ENCODE measurements at places on chromosomes 4 and X.
A peak's percentile ranks its signal among the peaks of the same experiment; 100 is the strongest.

DNA sequence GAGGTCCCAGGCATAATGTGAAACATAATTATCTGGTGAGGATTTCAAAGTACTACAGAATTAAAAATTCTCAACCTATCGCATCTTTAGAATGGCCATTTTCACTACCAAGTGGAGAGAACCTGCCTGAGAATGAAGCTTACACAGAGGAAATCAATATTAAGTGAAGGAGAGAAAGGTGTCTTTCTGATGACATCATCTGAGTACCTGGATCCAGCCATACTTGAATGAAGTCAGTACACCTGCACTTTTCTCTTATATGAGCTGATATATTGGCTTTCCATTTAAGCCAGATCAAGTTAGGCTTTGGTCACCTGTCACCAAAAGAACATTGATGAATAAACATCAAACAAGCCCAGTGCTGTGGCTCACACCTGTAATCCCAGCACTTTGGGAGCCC lies 118.9 kb upstream of the MED14 start:
- no peak for DNase-seq

DNA sequence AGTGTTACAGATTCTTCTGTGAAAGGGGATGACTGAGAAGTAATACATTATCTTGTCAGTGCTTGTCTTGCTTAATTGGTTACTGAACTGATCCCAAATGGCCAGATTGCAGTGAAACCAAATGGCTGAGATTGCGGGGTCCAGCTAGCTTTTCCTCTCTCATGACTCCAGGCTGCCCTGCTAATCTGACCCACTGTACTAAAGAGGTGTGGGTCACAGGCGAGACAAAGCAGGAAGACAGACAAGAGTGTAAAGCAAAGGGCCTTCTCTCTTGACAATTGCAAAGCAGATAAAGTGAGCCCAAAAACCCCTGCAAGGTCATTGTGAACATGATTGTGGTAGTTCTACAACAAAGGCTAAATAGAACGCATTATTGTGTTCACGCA lies 2.1 kb downstream of the TMEM150C start:
- DNase-seq = no peak

- DNase-seq = no peak
Observed at GRCh38 chr4:89949782-89950387, 55.2 kb downstream of the MMRN1 start.

GRCh38 chr4:60617731-60618130 lies 582.4 kb upstream of the ADGRL3 start:
- DNase-seq = no peak

DNA sequence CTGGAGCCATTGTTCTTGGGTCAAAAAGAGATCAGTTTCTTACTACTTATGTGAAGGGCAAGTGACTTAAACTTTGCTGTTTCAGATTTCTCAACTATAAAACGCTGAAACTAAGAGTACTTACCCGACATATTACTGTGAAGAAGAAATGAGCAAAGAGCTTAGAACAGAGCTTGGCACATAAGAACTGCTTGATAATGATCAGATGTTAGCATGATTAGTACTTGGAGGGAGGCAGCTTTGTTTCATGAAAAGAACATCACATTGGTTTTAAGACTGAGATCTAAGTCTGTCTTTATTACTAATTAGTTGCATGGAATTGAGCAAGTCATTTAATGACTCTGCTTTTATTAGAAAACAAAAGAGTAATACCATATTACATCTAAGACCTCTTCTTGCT lies 169.1 kb downstream of the ARHGAP24 start:
- no peak for DNase-seq

- no peak for DNase-seq
Observed at GRCh38 chr4:144565527-144566195, 80.3 kb upstream of the HHIP start.

- DNase-seq = no peak
Observed at GRCh38 chrX:115449742-115450141, 111.2 kb upstream of the PLS3 start.

DNA sequence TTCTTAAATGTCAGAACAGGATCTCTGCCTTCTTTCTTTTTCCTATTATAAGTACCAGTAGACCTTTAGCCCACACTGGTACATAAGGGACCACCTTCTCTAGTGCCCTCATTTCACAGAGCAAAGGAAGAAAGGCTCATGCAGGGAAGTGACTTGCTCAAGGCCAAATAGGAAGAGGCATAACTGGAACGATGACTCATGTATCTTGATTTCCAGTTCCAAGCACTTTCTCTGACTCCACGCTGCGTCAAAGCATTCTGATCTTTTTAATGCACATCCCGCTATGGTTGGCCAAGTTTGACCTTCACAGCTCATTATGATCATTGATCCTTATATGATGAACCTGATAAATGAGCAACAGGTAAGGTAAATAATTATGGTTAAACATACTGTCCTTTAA lies 542.0 kb downstream of the GBA3 start:
- DNase-seq = no peak

DNA sequence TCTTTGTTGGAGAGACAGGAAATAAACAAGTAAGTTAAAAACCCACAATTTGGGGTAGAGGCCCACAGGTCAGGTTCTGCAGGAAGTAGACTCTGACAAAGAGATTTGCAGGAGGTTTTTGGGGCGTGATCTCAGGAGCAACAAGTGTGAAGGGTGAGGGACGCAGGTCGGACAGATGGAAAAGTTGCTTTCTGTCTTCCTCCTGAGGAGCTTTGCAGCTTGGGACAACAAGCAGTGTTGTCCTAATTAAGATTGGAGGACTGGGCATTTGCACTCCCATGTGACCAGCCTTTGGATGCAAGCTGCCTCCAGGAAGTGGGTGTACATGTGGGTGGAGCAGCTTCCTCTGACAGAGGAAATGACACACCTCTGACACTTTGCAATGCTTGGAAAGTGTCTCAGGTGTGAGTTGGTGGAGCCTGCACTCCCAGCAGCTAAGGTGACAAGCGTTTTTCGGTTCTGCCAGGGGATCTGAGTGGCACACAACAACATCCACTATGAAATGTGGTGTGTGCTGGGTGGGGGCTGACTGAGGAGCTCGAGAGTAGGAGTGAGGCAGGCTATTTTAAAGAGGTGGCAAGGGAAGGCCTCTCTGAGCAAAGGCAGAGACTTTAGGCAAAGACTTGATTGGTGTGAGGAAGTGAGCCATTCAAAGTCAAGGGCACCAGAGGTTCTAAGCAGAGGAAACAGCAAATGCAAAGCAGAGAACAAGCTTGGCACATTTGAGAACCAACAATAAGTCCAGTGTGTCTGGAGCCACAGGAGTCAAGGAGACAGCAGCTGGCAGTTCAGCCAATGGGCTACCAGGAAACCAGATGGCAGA lies 339.8 kb upstream of the GATB start:
- DNase-seq = peak; percentile 39

DNA sequence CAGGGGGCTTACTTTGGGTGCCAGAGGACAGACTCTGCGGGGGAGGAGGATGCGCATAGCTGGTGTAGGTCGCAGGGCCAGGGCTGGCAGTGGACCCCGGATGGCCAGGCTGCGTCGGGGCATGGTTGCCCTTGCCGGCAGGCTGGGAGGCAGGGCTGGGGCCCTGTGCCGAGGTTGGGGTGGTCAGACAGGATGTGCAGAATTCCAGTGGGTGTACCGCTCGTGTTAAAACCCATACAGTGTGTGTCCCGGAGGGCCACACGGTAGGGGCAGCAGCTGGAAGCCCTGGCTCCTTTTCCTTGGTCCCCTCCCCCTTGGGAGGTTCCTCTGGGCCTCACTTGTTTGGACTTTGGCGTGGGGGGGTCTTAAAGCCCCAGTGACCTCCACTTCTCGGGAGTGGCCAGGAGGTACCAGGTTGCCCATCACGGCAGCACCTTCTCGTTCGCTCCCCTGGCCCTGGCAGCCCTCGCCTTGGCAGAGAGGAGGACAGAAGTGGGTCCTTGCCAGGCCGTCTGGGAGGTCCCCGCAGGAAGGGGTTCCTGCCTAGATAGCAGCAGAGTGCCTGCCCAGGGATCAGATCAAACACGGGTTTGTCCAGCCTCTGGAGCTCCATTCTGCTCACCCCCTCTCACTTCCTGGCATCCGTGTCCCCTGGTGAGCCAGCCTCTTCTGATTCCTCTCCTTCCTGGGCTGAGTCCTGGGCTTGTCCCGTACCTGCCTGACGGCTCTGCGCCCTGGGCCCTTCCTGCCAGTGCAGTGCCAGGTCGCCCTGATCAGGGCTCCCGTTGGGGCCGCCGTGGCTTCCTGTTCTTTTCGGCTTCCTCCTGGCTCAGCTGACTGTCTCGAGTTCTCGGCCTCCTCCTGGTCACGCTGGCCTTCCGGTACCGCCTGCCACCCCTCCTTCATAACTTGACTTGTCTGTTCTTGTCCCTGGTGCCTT lies 56.7 kb upstream of the HGFAC start:
- DNase-seq = no peak

- DNase-seq = no peak
Observed at GRCh38 chrX:82237328-82237727, 1035.4 kb downstream of the SH3BGRL start.

DNA sequence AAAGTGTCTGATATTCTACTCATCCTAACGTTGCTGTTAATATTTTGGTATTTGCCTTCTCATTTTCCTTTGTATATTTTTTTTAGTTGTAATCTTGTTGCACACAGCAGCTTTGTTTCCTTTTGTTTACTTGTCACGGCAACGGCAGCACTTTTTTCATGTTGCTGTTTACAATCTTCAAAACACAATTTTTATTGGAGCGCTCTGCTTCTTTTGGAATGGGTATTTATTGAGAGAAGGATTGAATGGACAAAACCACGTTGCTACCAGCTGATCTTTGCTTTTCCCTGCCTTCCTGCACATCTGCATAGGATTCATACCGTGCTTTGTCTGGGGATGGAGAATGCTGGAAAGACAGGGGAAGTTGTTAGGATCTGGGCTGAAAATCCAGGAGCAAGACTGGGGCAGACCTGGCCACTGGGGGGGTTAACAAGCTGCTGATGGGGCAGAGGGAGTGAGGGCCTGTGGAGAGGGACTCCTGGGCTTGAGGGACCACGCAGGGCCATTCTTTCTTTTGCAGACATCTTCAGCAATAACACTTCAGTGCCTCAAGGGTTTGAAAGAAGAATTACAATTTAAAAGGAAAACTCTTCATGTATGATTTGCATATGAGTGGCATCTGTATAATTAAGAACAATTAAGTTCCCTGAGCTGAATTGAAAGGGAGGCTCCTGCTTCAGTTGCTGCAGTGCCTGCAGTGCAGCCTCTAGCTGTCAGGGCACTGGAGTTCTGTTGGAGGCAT lies 69.8 kb downstream of the TMEM131L start:
- no peak for DNase-seq

- DNase-seq = no peak
Observed at GRCh38 chr4:114857831-114858230, 255.6 kb downstream of the NDST4 start.

DNA sequence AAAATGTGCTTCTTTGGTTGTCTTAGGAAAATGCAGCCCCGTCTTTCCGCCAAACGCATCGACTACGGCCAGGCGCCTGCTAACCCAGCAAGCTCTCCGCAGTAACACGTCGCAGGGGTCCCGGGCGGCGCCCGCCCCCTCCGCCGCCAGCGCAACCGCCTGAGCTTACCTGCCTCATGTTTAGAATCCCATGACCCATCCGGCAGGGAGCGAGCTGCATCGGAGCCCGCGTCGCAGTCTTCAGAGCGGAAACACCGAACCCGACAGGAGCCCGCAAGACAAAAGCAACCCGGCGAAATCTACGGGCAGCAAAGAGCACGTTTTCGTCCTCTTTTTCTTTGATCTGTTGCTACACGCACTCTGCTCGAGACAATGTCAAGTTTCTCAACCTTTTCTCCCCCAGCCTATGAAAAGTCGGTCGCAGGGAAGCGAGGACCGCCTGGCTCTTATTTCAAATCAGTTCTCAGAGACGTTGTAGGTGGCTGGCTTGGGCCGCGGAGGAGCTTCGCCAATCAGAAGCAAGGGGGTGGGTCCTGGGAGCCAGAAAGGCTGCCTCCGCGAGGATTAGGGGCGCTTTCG lies at the start of gene MID1:
MID1 (minus strand) TSS at position 465 of the 579 bp plus-strand sequence. CDS start 53,038 bp downstream, outside the sequence.
- no peak for DNase-seq

GRCh38 chr4:176054942-176055341 lies 10.7 kb upstream of the WDR17 start:
- DNase-seq = no peak

- DNase-seq = no peak
Observed at GRCh38 chr4:92968556-92968955, 664.8 kb downstream of the GRID2 start.

GRCh38 chr4:126705266-126705665 lies 927.5 kb upstream of the INTU start:
- no peak for DNase-seq

- DNase-seq = no peak
Observed at GRCh38 chrX:24023972-24024669, 2.9 kb downstream of the KLHL15 start.

DNA sequence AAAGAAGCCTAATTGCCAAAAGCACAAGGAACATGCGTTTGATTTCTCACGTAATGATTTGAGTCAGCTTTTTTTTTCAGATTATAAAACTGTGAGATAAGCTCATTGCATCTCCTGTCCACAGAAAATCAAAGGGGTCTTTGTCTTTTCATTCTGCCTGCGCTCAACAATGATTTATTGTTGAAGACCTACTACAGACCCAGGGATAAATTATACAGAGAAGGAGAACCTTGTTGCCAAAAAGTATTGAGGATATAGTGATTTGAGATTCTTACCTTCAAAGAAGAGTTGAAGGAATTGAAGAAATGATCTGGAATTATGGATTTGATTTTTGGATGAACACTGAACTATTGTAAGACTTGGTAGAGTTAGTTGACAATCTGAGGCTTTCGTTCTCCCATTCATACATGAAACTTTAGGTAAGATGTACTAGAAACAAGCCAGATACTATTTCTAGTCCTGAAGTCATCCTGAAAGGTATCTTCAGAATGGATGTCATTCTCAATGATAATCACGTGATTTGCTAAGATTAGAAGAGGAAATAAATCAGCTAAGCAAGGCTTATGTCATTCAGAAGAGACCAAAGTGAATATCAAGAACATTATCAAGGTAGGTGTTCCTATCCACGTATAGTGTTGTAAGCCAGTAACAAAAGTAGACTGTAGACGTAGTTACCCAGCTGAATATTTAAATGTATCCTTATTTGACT lies 71.1 kb upstream of the SCOC start:
- DNase-seq = no peak

DNA sequence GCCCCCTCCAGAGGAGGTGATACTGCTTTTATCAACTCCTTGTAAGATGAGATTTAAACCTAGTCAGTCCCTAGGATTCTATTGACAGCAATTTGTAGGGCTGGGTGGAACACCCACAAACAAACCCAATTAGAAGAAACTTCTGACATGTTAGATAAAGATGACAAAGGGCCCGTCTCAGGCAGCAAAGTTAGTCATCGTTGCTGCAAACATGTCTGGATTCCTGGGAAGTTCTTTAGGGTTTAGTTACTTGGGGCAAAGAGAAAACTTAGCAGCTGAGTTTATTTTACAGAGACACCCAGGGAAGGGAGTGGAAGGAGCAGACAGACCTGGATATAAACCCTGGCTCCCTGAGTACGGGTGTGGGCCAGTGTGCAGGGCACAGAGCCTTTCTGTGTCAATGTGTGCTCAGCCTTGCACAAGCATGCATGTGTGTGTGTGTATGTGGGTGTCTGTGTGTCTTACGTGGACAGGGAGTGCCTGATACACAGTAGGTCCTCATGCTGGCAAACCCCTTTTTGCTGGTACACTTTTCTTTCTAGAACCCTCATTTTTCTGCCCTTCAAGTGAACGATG lies 130.0 kb upstream of the STX18 start:
- DNase-seq = no peak
